ENCODE measurements at places on chromosomes 7 and 10. TPM values are rescaled to one million over a fixed set of nuclear protein-coding genes. Genes with fewer than 3 reads are reported as not detected.

MMD2 gene
- total RNA-seq: not detected

CYP3A7 gene
- total RNA-seq: not detected

ADAM8 gene
- total RNA-seq: 5.5 TPM

NUTM2B gene
- not detected for total RNA-seq

WBP1L gene
- total RNA-seq: 78.3 TPM

DNA sequence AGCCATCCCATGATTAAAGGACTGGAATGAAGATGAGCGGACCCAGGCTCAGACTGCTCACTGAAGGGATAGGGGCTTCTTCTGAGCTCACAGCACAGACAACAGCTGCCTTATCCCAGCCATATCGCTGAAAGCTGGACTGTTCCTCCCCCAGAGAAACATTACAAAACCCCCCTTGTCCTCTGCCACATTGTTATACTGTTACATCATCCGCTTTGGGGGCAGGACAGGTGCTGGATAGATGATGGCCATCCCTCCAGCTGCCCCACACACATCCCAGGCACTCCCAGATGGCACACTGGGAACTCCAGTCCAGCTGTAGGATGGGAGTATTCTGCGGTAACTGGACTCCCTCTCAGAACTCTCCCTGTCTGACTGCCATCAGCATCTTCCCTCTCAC lies 58.7 kb upstream of the BTRC start:
- no peak overlapping the region for H3K4me3 ChIP-seq
- H3K27ac ChIP-seq: no peak overlapping the region
- H3K36me3 ChIP-seq: no peaks in the 10 kb centered on the region
- DNase-seq: no peak
- H3K4me1 ChIP-seq: no peaks in the 10 kb centered on the region
- H3K27me3 ChIP-seq: no peaks in the 10 kb centered on the region

DNA sequence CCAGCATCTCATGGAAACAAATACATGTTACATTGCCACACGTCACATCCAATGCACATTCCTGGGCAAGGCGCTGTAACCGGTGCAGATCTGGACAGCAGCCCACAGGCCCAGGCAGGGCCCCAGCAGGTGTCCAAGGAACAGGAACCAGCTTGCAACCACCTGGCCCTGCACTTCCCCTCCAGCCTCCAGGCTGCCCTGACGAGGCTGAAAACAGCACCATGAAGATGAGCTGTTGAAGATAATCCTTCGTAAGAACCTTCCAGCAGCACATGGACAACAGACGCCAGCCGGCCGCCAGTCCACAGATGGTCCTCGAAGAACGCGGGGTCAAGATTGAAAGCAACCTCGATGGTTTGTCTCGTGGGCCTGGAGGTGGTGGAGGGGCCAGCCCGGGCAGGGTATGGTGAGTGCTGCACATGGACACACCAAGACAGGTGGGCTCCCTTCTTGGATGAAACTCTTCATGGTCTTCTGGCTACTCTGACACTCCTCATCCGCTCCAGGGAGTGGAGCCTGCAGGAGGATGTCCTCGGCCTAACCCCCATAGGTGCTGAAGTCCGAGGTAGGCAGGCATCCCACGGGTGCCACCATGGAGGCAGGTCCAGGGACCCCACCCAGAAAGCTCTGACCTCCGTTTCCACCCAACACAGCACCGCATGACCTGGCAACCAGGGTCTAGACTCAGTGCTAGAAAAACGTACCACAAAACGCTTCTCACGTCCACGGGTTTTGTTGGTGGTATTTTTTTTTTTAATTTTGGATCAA lies 22.9 kb downstream of the PDGFA start:
- H3K4me3 ChIP-seq: no peak overlapping the region
- H3K4me1 ChIP-seq: no peaks in the 10 kb centered on the region
- H3K27me3 ChIP-seq: no peaks in the 10 kb centered on the region
- no peak for DNase-seq

GRCh38 chr7:32048970-32049491 lies 21.2 kb downstream of the PDE1C start:
- H3K27ac ChIP-seq: no peak overlapping the region
- DNase-seq: no peak
- no peaks in the 10 kb centered on the region for H3K4me1 ChIP-seq
- H3K36me3 ChIP-seq: no peaks in the 10 kb centered on the region
- no peaks in the 10 kb centered on the region for H3K27me3 ChIP-seq

DNA sequence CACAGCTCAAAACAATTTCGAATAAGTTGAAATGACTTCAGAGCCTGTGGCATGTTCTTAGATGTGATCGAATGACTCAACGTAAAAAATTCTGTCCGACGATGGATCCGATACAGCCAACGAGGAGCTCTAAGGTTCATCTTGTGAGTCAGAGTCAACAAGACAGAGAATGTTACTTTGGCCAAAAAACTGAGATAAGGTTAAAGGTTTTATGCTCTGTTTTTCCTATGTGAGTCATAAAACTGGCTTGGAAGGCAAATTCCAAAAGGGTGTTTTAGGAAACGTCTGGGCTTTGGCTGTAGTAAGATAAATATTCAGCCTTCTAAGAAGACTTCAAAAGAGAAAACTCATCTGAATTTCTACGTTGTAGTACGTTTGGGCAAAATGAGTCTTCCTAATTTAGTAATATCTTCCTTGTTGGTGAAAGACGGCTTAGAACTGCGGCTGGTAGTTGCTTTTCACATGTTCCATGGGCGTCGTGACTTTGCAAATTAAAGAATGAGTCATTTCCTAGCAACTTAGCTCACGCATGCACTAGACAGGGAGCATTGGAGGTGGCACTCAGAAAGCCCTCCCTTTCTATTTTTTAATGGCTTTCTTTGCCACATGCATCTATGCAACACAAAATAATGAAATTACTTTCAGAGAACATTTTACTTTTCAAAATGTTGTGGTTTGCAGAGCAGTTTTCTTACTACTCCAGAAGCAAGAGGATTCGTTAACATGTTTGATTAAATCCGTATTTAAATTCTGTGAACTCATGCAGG lies 28.2 kb downstream of the PFKP start:
- DNase-seq: peak; percentile 66
- peaks cover 3% of the 10 kb centered on the region for H3K4me1 ChIP-seq
- H3K27me3 ChIP-seq: no peaks in the 10 kb centered on the region
- H3K4me3 ChIP-seq: peak overlapping the region; percentile 1
- peak overlapping the region; percentile 76 for H3K27ac ChIP-seq

DNA sequence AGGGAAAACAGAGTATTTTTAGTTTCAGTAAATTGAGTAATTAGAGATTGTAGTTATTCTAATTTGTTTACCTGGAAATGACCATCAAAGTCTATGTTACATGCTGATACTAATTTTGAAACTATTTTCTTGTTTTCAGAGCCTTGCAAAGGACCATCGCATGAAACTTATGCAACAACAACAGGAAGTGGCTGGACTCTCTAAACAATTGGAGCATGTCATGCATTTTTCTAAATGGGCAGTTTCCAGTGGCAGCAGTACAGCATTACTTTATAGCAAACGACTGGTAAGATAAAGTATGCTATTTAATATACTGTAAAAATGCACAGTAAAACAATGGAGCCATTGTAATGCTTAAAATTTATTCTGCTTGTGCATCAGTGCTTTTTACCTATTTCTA lies 78.5 kb downstream of the TRIM24 start:
- no peak overlapping the region for H3K27ac ChIP-seq
- no peaks in the 10 kb centered on the region for H3K27me3 ChIP-seq
- H3K4me1 ChIP-seq: no peaks in the 10 kb centered on the region
- peaks cover 40% of the 10 kb centered on the region for H3K36me3 ChIP-seq
- DNase-seq: no peak

GRCh38 chr10:30581779-30582380 lies 47.7 kb downstream of the LYZL2 start:
- no peaks in the 10 kb centered on the region for H3K36me3 ChIP-seq
- H3K4me1 ChIP-seq: no peaks in the 10 kb centered on the region
- no peak overlapping the region for H3K27ac ChIP-seq
- peak; percentile 68 for DNase-seq
- no peaks in the 10 kb centered on the region for H3K27me3 ChIP-seq

DNA sequence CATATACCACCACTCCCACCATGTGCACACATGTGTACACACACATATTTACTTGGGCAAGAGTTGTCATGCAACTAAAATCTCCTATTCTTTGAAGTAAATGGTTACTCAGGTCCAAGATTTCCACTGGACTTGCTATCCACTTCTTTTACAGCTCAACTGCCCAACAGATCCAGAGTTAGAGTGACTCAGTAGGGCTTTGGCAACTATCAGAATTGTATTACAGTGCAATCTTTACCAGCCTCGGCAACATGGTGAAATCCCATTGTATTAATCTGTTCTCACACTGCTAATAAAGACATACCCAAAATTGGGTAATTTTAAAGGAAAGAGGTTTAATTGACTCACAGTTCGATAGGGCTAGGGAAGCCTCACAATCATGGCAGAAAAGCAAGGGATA lies 51.9 kb upstream of the ABLIM1 start:
- H3K27me3 ChIP-seq: no peaks in the 10 kb centered on the region
- no peak for DNase-seq
- no peaks in the 10 kb centered on the region for H3K36me3 ChIP-seq

DNA sequence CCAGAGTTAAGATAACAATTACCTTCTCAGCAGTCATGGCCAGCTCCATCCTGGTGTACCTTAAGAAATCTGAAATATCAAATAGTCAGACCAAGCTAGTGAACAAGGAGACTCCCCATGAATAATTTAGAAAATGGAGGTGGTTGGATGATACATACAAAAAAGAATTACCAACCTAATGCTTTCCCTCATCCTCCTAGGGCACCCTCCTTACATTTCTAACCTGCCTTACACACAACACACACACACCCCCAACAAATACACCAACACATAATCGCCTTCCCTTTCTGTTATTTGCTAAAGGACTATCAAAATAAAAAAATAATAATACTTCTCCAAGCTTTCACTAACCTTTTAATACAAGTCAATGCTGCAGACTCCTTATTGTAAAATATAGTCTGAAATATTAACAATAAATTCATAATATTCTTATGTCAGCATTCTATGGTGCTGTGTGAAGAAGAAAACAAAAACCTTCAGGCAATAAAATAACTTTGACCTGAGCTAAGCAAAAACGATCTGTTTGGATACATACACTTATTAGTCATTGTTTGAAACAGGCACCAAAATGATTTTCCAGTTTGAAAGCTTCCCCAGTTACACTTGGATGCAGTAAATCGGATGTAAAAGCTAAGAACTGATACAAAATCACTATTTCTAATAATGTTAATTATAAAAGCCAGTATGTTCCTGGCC lies 3.4 kb downstream of the TWIST1 start:
- H3K4me3 ChIP-seq: no peak overlapping the region
- DNase-seq: no peak
- no peaks in the 10 kb centered on the region for H3K36me3 ChIP-seq
- H3K27ac ChIP-seq: no peak overlapping the region
- peaks cover 12% of the 10 kb centered on the region for H3K27me3 ChIP-seq
- no peaks in the 10 kb centered on the region for H3K4me1 ChIP-seq

DNA sequence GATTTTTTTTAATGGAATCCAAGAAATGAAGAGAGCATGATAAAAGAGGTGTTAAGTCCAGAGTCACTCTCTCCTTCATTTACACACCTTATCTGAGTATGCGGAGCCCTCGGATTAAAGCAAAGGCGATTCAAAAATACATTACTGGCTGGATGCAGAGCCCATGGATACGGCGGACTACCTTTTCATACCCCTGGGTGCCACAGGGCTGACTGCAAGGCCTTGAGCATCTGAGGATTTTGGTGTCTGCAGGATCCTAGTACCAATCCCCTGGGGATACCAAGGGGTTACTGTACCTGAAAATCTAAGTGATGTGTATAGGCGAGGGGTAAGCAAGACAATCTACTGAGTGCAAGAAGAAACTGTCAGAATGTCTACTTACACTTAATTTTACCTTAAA lies 20.5 kb downstream of the PIP4K2A start:
- no peaks in the 10 kb centered on the region for H3K4me1 ChIP-seq
- H3K27me3 ChIP-seq: no peaks in the 10 kb centered on the region
- no peak overlapping the region for H3K27ac ChIP-seq
- no peak overlapping the region for H3K4me3 ChIP-seq
- no peak for DNase-seq

- no peaks in the 10 kb centered on the region for H3K36me3 ChIP-seq
- no peaks in the 10 kb centered on the region for H3K27me3 ChIP-seq
- peak; percentile 48 for DNase-seq
- no peak overlapping the region for H3K4me3 ChIP-seq
- peaks cover 46% of the 10 kb centered on the region for H3K4me1 ChIP-seq
These were observed 16.3 kb upstream of the ZMIZ1 start for GRCh38 chr10:79052291-79053080.

DNA sequence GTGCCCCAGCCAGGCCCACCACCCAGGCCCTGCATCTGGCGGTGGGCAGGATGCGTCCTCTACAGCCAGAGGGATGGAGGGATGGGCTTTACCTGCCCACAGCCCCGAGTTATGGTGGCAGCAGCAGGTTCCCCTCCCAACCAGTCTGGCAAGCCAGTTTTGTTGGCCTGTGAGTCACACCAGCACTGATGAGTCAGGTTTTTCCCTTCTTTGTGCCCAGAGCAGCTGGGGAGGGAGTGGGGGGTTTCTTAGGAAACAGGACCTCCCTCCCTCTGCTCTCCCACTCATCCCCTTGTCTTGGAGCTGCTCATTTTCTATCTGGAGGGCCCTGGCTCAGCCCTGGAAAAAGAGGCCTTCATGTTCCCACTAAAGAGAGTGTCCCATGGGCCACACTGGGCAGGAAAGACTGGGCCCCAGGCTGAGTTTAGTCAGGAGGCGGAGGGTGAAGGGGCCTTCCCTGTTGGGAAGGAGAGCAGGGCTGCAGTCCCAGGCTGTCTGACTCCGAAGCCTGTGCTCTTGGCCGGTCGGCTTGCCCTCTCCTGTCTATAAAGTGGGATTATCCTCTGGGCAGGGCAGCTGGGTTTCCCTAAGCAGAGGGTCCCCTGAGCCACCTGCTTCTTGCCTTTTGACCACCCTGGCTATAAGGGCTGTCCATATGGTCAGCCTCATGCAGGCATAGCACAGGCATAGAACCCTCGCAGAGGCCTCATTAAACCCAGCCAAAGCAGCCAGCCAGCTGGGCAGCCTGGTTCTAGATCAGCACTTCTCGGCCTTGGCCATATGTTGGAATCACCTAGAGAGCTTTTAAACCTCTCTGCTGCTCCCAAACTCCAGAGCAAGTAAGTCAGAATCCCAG lies 30.2 kb upstream of the ANKRD2 start:
- no peak overlapping the region for H3K4me3 ChIP-seq
- peak; percentile 61 for DNase-seq
- H3K27ac ChIP-seq: peak overlapping the region; percentile 55
- no peaks in the 10 kb centered on the region for H3K27me3 ChIP-seq
- no peaks in the 10 kb centered on the region for H3K4me1 ChIP-seq
- no peaks in the 10 kb centered on the region for H3K36me3 ChIP-seq
